ENCODE measurements at places on chromosomes 5 and 9.

GRCh38 chr9:120531683-120532300 lies 48.2 kb downstream of the CDK5RAP2 start:
- no peak for DNase-seq

DNA sequence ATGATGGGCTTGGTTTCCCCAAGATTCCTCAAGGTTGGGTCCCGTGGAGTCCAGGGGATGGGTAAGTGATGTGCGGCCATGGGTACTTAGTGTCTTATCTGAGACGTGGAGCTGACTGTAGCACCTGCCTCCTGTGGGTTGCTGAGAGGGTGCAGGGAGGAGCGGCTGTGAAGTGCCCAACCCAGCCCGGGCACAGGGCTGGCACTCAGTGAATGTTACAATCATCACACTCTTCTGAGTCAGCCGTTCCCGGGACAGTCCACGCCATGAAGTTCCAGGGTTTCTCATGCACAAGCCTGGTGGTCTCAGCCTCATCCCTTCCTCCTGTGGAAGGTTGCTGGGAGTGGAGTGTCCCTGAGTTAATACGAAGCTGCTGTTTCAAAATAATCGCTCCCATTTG lies 29.1 kb downstream of the NTNG2 start:
- DNase-seq = no peak

GRCh38 chr9:21993893-21994555 lies at the start of gene CDKN2A:
Gene CDKN2A (minus strand): TSS chr9:21994392.
- DNase-seq = no peak

DNA sequence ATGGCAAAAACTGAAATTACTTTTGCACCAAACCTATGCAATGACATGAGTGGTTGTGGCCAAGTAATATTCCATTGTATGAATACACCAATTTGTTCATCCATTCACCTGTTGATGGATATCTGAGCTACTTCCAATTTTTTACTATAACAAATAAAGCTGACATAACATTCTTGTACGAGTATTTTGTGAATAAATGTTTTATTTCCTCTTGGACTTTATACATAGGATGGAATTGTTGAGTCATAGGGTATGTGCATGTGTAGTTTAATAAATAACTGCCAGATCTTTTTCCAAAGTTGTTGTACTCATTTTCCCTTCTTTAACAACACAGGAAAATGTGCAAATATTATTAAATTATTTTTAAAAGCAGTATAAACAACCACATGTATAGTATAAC lies 146.1 kb upstream of the ZNF462 start:
- no peak for DNase-seq

DNA sequence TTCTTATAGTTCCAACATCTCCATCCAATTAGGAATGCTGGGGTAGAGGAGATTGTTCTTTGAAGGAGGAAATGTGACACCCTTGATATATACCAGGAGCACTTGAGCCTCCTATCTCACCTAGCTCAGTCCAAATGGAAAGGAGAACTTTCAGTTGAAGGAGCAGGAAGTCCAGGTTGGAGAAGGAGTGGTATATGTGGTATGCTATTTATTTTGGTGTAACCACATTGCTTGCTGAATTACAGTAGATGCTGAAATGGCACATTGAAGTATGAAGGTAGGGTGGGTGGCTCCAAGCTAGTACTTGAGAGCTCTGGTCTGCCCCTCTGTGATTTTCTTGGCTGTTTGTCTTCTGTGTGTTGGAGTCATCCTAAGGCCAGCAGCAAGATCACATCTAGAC lies 6.1 kb downstream of the CSNK1G3 start:
- DNase-seq = no peak

DNA sequence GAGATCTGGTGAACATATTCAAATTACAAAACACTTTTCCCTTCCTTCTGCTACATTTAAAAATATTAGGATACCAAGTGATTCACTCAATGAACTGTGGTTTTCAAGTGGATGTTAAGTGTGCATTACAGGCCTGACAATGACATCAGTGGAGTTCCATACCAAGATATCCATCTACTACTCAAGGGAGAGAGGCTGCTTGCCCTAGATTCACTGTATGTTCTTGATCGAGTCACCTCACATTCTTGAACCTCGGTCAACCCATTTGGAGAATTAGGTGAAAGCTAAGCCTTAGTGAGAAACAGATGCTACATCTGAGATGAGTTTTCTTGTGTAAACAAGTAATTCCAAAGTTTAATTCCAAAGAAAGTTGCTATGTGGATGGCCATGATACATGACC lies 142.2 kb downstream of the FGF10 start:
- no peak for DNase-seq

- DNase-seq = no peak
These were observed 25.5 kb downstream of the NUP188 start for GRCh38 chr9:128972956-128973355.

DNA sequence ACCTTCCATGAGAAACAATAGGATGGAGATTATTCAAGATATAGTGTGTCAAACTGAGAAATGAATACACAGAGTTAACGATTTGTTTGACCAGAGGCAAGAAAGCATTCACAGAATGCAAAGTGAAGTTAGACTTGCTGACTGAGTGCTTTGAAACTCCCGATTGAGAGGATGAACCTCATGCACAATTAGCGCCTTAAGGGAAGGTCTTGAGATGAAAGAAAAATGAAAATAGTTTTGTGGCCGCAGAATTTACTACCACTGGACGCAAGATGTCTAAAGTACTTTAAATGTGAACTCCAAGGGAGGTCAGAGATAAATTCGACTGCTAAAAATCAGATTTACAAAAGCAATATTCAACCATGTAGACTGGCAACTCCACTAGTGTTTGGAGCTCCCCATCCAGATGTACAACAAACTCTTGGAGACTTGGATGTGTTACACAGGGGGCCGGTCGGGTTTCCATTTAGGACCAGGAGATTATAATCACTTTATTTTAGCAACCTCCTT lies 707 bp upstream of the RIMOC1 start:
- no peak for DNase-seq

DNA sequence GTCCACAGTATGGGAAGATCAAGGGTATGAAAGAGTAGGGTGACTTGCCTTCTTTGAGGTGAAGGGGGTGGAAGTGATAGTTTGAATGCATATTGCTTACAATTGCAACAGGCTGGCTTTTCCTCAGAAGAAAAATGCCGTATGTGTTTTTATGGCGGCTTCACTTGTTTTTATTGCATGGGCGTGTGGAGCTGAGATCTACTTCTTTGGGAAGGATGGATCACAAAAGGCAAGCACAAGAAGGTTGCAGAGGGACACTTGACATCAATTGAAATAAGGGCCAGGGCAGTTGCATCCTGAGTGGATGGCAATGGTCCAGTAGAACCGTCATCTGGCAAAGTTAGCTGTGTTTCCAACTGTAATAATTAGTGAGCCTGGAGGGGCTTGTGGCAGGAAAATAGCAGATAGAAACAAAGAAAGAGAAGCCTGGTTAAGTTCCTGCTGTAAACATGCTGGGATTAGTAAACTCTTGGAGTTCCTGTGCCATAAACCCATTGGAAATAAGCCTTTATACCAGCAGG lies 138.4 kb downstream of the NTRK2 start:
- no peak for DNase-seq

GRCh38 chr5:10856683-10857337 lies 95.8 kb upstream of the DAP start:
- peak; percentile 27 for DNase-seq

GRCh38 chr5:50595199-50595598 lies 71.2 kb upstream of the PARP8 start:
- DNase-seq = no peak

GRCh38 chr9:97560851-97561250 lies 59.4 kb downstream of the TMOD1 start:
- no peak for DNase-seq

- no peak for DNase-seq
These were observed 55.1 kb upstream of the PHYKPL start for GRCh38 chr5:178287791-178288105.

GRCh38 chr9:93200989-93201334 lies 17.0 kb downstream of the WNK2 start:
- no peak for DNase-seq

DNA sequence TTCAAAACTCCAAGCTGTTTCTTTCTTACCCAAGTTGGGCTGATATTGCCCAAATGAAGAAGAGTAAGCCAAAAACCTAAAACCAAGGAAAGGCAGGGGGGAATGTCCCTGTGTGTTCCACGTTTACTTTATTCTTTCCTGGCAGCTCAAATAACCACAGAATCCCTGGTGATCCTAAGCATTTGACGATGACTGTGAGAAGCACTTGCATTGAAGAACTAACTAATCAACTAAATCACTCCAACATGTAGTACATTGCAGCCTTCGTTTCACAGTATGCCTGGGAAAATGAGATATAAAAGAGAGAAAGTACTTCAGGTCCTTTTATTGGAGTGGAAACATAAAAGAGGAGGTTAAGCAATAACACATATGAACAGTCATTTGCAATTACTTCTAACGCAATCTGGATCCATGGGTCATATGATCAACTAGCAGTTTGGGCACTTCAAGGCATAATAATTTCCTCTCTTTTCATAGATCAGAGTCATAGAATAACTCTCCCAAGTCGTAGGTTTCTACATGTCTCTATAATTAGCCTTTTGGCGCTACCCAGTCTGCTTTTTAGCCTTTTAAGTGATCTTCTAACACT lies 338.4 kb downstream of the TMEM167A start:
- no peak for DNase-seq

- DNase-seq = no peak
These were observed 156.4 kb upstream of the IRX4 start for GRCh38 chr5:2039180-2039531.

GRCh38 chr5:111792471-111793058 lies 35.6 kb upstream of the NREP start:
- no peak for DNase-seq

DNA sequence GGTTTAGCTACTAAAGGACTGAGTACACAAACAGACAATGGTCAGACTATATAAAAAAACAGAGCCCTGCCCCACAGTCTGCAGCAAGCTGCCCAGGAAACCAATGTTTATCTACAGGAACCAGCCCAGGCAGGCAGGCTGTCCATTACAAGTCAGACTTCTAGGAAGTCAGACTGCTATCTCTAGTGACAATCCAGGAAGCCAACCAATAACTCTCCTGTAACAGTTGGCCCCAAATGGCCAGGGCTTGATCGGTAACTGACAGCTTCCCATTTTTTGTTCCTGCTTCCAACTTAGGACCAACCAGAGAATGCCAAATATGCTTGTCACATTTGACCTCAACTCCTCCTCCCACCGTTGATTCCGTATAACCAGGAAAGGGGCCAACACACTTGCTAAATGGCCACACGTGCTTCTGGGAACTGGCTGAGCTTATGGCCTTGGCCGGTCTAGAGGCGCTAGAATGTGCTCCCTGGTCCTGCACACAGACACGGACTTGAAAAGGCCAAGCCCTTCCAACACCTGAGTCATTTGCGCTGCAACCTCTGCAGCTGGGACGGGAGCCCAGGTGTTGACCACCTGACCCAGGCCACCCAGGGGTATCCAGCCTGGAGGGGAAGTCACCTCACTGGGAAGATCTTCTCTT lies 79.6 kb upstream of the CDK20 start:
- DNase-seq = no peak

GRCh38 chr5:73254642-73255041 lies 81.6 kb downstream of the TMEM174 start:
- DNase-seq = no peak

- no peak for DNase-seq
These were observed 9.7 kb downstream of the NR2F1-AS1 start for GRCh38 chr5:93571114-93571949.

GRCh38 chr5:136620016-136620419 lies 254.7 kb upstream of the TRPC7 start:
- DNase-seq = no peak

DNA sequence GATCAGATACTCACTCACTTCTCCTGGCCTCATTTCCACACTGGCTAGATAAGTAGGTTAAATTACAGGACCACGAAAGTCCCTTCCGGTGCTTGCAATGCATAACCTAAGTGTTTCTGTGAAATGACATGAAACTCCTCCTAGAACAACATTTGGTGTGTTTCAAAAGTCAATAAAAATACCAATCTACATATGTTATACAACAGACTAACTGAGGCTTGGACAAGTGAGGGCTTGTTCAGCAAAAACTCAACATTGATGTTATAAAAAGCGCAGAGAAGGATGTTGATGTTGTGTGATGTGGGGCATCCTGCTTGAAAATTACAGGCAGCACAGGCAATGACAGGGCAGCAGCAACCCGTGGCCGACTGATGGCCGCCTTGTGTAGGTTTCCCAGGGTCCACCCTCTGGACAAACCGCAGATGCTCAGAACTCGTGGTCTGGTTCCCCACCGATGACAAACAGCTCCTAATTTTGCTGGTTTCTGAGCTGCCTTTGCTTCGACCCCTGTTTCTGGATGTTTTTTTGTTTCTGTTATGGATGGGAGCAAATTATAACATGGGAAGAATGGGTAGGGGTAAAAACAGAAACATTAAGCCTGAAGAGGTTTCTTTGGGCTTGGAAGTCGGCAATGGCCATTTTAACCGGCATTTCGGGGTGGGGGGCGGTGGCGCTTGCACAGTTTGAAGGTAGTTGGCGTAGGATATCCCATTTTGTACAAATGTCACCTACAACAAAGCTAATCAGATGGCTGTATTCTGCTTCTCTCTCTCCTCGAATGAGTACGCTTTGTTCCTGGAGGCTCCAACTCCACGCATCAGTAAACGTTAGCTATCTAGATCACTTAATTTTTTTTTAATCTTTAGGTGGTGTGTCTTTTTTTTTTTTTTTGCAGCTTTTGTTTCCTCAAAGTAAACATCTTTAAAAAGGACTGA lies 116.1 kb downstream of the PDZD2 start:
- DNase-seq = no peak

- no peak for DNase-seq
These were observed 1992.3 kb downstream of the MAT2B start for GRCh38 chr5:165497707-165498106.

DNA sequence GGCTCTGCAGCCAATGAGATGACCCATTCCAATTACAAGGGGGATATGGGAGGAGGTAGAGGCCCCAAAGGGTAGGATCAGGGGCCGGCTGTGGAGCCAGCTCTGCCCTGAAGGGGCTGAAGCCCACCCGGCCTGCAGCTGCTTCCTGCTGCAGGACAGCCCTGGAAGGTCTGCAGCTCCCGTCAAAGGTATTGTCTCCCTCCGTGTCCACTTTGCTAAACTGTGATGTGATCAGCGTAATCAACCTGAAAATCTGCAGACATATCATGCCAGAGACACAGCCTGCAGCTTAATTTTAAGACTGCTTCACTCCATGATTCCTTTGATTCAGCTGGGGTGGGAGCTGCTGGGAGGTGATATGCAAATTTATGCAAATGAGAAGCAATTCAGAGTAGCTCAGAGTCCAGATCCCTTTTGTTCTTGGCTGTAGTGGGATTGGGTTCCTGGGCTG lies 90.7 kb downstream of the GADD45G start:
- DNase-seq = no peak

- DNase-seq = no peak
These were observed 217.5 kb downstream of the CDK5RAP2 start for GRCh38 chr9:120362446-120362845.

DNA sequence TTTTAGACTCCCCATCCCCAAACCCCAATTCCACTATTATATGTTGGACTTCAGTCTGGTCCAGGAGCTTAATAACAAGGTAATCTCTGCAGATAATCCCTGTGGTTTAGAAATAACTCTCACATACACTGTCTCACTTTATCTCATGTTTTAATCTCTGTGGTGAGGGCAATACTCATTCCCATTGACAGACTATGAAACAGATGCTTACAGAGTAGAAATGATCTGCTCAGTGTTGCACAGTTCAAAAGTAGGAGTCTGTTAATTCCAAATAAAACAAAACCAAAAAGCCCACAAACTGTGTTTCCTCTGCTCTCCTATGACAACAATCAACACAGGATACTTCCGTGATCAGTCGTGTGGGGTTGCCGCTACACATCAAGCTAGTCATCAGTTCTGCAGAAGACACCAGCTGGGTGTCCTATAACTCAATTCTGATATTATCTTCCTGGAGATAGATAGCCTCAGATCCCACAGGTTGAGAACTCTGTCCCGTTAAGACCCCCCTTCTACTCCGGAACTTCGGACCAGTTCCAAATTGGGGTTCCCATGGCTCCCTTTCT lies 26.3 kb upstream of the FANCC start:
- DNase-seq = no peak
